CD4-positive, alpha-beta T cell treated with Interleukin-2 at 100 ng/mL for 4 hours (primary cell): ENCODE measurements at places on chromosomes 6 and 20.

DNA sequence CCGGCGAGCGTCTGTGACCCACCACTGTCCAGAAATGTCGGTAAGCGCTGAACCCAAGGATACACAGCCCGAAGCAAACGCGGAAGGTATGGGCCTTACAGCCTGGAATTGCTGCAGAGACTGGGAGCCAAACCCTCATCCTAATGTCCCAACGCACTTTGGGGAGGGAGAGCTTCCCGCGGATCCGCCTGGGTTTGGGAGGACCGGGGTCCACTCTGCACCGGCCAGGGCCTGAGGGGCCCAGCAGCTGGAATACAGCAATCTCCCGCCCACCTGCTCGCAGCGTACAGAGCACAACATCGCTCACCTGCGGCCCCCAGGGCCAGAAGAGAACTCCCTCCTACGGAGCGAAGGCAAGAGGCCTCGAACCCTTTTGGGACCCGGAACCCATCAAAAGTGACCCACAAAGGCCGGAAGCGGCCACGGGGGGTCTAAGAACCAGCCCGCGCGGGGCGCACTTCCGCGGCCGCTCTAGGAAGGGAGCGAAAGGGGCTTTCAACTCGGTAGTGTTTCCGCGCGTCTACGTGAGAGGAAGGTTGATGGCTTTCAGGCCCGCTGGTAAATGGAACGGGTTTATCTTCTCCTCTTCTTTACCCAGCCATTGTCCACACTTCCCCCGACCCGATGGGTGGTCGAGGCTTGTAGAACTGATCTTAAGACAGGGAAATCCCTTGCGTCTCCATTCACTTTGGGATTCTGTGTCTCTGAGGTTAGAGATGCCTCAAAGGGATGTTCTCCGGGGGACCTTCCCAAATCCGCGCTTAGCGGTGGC lies at the start of gene ZSCAN12:
Gene ZSCAN12, minus strand, starts transcription at position 398 of the 772 bp plus-strand sequence. CDS start 1,342 bp downstream, outside the sequence.
- DNase-seq: peak; percentile 87

DNA sequence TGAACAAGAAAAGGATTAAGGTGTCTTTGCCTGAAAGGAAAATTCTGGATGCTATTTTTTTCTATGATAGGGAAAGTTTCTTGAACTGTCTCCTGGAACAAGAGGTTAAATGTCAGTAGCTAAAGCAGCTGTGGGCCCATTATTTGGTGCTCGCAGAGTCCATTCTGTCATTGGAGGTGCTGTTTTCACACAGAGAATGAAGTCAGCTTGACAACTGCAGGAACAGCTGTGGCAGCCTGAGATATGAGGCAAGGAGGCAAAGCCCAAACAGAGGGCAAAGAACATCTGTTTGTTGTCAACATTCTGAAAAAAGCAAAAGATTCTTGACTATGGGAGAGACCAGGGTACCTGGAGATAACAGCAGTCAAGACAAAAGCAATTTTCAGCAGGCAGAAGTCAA lies 548.2 kb downstream of the KIF16B start:
- no peak for DNase-seq

DNA sequence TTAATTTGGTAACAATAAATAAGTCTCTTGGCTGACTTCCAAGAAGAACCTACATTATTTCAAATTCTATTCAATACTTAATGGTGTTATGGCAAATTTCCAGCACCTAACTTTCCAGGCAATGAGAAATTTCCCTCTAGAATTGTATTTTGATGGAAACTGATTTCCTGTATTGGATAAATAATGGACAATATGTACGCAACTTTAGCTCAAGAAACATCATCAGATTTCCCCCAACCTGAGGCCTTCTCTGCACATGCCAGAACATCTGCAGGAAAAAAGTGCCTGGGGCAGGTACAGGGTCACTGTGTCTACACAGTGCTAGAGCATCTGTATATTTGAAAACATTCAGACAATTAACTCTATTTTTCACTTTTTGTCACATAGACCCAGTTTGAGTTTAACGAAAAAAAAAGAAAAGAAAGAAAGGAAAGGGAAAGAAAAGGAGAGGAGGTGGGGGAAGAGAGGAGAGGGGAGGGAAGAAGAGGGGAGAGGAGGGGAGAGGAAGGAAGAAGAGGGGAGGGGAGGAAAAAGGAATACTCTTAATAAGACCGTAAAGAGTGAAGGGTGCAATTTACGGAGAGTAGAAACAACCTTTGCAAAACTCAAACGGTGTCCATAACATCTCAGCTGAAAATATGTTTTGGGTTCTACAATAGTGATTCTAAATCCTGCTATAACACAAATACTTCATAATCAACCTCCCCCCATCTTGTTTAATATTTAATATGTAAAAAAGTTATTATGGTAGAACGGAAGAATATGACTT lies 130.0 kb downstream of the TSHZ2 start:
- DNase-seq: no peak

DNA sequence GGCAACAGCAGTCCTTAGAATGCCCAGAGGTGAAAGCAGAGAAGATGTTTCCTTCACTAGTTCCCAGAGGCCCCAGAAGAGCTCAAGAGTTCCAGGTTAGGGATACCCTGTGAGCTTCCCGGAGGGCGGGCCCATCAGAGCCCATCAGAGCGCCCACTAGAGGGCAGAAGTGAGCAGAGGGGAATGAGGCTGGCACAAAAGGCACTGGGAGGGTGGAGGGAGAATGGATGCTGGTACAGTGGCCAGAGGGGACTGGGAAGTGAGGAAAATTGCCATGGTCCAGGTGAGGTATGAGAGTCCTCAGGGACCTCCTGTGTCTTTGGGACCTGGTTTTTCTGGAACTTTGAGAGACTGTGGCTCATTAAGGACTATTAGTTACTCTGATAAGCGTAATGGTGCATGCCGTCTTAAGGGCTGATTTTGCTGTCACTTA lies 57.3 kb downstream of the LINC00237 start:
- DNase-seq: peak; percentile 50

- peak; percentile 4 for DNase-seq
Measured at GRCh38 chr6:15481390-15482291, 181.2 kb downstream of the DTNBP1 start.

GRCh38 chr6:152598901-152599537 lies 38.1 kb downstream of the SYNE1 start:
- DNase-seq: no peak

- DNase-seq: no peak
Measured at GRCh38 chr6:3312604-3313231, 54.0 kb downstream of the PSMG4 start.

DNA sequence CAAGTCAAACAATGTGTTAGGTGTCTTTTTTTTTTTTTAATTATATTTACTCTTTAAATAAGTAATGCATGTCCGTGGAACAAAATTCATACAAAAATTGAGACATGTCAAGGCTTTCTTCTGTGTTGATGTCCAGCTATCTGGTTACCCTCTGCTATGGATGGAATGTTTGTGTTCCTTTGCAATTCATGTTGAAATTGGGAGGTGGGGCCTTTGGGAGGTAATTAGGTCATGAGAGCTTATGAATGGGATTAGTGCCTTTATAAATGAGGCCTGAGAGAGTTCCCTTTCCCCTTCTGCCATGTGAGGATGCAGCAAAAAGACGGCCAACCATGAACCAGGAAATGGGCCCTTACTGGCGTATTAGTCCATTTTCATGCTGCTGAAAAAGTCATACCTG lies 83.1 kb upstream of the KCNG1 start:
- DNase-seq: no peak

- DNase-seq: no peak
Measured at GRCh38 chr6:134920422-134920821, 29.5 kb downstream of the ALDH8A1 start.

DNA sequence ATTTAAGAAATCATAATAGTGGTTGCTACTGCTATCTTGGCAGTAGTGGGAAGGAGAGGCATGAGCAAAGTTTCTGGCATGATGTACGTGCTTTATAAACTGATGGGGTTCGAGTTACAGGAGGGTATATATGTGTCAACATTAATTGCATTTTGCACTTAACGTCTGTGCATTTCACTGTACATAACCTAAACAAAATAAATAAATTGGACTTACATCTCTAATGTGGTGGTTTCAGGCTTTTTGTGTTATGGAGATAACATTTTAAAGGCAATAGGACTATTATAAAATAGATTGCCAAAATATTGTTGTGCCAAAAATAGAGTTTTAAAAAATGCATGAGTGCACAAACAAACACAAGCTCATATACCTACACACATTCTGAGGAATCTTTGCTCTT lies 1001.1 kb upstream of the GJE1 start:
- no peak for DNase-seq

DNA sequence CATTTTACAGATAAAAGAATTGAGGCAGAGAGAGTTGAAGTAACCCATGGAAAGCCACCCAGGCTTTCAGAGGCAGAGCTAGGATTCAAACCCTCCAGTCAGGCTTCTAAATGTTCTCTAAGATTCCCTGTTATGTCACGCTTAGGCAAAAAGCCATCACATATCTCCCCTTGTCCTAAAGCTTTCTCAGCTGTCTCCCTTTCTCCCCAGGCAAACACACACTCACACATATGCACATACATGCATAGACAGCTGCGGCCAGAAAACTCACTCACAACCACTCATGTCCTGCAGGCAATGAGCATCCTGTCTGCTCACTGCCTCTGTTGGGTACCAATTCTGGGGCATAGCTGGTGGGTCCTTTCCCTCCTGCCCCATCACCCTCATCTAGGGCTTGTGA lies 595.9 kb upstream of the CHD6 start:
- no peak for DNase-seq

- no peak for DNase-seq
Measured at GRCh38 chr6:27897580-27898206, 14.5 kb downstream of the OR2B2 start.

- no peak for DNase-seq
Measured at GRCh38 chr6:134434019-134434942, 116.4 kb upstream of the SGK1 start.

DNA sequence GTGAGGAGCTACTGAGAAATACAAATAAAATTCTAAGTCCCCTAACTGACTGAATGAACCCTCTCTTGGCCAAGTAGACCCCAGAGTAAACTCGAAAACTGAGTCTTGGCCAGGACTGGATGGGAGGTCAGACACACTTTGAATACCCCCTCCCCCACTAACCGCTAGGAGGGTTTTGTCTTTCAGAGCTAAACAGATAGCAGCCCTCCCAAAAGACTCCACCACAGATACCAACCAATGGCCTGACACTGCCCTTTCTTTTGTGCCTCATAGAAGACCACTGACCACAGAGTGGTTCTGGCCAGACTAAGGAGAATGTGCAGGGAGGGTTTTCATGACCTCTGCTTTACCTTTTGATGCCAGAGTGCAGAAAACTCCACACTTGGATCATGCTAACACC lies 42.1 kb downstream of the SPACA1 start:
- no peak for DNase-seq

GRCh38 chr6:136774228-136775041 lies 17.8 kb downstream of the MAP3K5 start:
- no peak for DNase-seq

GRCh38 chr6:95805699-95806098 lies 210.1 kb upstream of the FUT9 start:
- no peak for DNase-seq

- DNase-seq: no peak
Measured at GRCh38 chr20:58552366-58552934, 37.3 kb upstream of the APCDD1L start.

DNA sequence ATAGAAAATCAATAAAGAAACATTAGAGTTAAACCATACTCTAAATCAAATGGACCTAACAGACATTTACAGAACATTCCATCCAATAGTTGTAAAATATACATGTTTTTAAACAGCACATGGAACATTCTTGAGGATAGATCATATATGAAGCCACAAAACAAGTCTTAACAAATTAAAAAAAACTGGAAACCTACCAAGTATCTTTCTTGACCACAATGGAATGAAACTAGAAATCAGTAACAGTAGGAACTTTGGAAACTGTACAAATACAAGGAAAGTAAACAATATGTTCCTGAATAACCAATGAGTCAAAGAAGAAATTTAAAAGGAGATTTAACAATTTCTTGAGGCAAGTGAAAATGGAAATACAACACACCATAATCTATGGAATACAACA lies 91.2 kb upstream of the GLP1R start:
- DNase-seq: no peak

GRCh38 chr20:19943061-19943521 lies 74.1 kb upstream of the NAA20 start:
- no peak for DNase-seq

DNA sequence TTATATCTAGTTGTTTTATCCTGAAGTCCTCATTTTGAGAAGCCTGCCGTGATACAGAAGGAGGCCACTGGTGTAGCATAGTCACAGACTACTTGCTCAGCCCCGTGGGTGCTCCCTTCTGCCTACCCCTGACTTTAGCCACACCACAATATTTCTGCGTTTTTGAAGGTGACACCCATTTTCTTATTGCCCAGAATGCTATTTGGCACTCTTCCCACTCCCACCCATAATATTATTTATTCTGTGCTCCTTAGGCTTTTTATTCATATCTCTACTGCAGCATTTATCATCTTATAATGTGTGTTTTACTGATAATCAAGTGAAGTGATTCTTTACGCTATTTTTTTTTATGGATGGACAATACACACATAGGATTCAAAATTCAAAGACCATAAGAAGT lies 107.3 kb downstream of the OR2B2 start:
- DNase-seq: no peak

DNA sequence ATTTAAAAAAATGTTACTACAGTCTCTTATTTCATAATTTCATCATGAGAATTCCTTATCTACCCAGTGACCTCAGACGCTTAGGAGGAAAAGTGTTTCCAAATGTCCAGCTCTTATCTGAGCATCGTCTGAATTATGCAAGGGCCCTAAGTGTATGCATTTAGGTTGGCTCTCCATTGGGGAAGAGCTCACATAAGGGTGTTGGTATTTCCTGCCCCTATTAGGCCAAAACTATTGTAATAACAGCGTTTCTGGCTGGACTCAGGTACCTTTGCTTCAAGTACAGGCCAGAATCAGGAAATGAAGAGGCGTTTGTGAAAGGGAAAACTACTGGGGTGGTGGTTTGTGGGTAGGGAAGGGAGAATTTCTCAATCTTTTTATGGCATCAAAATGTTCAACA lies 40.4 kb upstream of the SGK1 start:
- no peak for DNase-seq

DNA sequence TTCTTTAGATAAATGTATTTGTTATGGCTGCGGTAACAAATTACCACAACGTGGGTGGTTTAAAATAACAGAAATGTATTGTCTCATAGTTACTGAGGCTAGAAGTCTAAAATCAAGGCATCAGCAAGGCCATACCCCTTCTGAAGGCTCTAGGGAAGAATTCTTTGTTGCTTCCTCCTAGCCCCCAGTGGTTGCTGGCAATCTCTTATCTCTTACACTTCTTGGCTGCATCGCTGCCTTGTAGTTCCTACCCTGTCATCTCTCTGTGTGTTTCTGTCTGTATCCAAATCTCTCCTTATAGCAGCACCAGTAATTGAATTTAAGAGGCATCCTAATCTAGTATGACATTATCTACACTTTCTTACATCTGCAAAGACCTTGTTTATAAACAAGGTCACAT lies 534.7 kb downstream of the PHF3 start:
- DNase-seq: no peak

- DNase-seq: no peak
Measured at GRCh38 chr20:62914970-62915457, 11.3 kb downstream of the DIDO1 start.

DNA sequence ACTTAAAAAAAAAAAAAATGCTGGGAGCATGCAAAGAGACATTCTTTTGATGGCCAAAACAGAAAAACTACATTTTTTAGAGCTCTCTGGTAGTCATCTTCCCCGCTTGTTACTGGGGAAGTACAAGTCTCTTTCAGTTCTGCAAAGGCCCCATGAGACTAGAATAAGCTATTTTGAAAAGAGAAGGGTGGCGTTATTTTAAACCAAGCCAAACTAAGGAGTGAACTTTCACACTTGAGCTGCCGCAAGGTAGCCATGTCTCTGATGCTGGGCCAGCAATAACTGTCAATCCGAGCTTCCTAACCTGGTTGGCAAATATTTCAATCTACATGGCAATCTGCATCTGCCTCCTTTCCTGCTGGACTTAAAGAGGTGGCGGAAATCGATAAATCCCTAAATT lies 96.7 kb downstream of the L3MBTL3 start:
- DNase-seq: no peak
